Stimulated activated CD4-positive, alpha-beta T cell treated with anti-CD3 and anti-CD28 coated beads, Interleukin-1b, Interleukin-23, amount 100 ng/mL, for 1 hour (primary cell): ENCODE measurements at places on chromosomes 1 and 21.

- no peak for DNase-seq
Measured at GRCh38 chr1:119859647-119860046, 36.7 kb downstream of the ADAM30 start.

DNA sequence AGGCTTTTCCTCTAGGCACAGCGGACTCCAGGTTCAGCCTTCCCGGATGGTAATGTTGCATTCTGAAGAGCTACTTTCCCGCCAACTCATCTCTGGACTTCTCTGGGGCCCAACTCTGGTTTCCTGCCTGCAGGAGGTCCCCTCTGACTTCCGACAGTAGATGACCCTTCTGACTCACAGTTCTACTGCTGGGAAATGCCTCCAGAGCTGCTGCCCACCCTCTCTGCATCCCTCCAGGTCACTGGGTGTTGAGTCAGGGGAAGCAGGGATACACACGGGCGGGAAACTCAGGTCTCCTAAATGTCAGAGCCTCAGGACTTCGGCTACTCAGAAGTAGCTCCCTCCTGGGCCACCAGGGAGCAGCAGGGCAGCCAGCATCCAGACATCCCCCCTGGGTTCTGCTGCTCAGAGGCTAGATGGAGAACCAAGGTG, 2.1 kb upstream of the KIF21B start:
- DNase-seq, result no peak

- DNase-seq, result no peak
Measured at GRCh38 chr1:248359415-248359814, 2.0 kb upstream of the OR2T4 start.

- no peak for DNase-seq
Measured at GRCh38 chr1:23148084-23148483, 20.6 kb downstream of the LUZP1 start.

GRCh38 chr1:29801003-29801402, 564.7 kb downstream of the PTPRU start:
- no peak for DNase-seq

- DNase-seq, result no peak
Measured at GRCh38 chr1:45348966-45349677, 8.9 kb upstream of the MUTYH start.

- DNase-seq, result no peak
Measured at GRCh38 chr1:183070923-183071618, 47.9 kb downstream of the LAMC1 start.

GRCh38 chr1:80607064-80607463, 1193.7 kb upstream of the ADGRL2 start:
- no peak for DNase-seq

DNA sequence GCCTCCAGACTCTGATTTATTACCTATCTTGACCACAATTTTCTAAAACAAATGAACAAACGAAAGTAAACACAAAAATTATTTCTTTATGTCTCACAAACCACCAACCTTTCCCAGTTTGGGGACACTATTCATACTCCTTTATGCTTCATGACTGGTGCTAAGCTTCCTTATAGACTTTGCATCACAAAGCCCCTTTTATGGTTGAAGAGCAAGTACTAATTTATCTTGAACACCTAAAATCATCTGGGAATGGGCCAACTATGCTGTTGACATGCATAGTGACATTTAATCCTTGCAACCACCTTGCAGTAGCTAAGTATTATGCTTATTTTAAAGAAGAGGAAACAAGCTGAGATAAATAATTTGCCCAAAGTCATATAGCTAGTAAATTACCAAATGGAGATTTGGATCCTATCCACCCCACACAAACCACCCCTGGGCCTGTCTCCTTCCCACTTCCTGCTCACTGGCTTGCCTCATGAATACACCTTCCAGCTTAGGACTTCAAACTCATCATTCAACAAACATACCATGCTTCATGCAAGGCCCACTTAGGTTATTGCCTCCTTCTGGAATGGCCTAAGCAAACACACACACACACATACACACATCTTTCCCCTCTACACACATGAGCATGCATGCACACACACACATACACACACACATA, 192.2 kb downstream of the PLPP3 start:
- DNase-seq, result no peak

DNA sequence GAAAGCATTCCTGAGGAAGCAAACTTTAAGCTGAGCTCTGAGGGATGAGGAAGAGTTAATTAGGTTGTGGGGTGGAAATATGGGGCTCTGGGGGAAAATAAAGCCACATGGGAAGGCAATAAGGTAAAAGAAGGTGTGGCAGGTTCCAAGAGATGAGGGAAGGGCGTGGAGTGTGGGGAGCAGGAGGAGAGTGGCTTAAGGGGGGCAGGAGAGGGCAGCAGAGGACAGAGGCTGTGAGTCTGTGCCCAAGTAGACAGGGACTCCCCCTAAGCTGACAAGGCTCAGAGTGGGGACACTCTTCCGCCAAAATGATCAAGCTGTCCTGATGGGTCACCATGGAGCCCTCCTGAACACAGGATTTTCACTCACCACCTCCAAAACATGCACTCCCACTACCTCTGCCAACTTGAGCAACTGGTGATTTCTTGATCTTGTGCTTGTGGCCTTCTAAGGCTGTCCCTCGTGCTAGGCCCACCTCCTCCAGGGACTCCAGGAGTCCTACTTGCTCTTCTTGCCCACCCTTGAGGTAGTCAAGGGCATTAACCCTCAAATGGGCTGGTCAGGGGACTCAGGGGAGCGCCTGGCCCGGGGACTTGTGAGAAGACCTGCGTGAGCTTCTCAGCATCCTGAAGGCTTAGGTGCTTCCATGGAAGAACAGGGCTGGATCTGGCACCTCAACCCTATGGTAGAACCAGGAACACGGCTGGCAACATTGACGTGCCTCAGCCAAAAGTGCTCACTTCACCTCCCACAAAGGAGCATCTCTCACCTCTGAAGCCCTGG, 23.4 kb downstream of the DMAP1 start:
- no peak for DNase-seq

DNA sequence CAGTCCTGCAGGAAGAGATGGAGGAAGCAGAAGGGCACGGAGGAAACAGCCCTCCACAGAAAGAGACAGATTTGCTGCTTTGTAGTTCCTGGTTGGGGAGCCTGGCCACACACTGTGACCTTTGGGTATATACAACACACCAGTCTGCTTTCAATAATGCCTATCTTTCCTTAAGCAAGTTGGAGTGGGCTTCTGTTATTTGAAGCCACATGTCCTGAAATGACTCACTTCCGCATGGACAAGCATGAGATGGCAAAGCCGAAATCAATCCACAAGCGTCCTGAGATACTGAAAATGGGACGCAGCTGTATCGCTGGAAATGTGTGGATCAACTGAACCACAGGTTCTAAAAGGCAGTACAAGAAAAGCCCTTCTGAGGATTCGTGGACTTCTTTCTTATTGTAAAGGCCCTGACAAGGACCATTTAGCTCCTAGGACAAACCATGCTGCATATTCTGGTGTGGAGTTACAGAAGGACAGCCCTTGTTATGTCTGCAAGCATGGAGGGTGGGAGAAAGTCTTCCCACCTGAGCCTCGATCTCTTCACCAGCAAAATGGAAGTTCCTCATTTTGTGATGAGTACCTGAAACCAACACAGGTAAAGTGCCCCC, 22.7 kb upstream of the FHAD1 start:
- no peak for DNase-seq

DNA sequence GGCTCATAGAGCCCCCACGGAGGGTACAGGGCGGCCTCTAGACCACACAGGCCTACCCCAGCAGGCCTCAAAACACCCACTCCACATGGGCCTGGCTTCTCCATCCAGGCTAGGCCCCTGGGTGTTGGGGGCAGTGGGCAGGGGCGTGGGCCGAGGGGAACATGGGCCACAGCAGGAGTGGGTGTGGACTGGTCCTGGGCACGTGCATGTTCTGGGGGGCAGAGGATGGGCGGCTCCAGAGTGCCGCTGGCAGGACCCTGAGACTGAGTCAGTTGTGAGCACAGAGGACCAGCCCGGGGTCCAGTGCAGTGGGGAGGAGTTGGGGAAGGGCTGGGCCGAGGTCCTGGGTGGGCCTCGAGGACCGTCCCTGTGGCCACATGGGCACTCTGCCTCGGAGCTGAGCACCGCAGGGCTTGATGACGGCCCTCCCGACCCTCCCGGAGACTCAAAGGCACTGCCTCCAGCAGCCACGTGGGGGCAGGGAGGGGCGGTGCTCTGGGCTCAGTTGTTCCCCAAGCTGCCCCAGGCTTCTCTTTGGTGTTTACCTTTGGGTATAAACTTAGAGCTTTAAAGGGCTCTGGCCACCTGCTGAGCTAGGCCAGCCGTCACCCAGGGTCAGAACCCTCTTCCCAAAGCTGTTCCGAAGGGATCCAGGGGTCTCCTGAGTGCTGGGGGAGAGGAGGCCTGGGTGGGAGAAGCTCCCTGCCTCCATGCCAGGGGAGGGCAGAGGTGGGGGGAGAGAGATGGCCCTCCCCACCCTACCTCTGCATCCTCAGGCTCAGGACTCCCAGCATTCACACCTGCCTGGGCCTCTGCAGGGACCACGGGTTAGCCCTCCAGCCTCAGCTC, 79.9 kb downstream of the MORN1 start:
- no peak for DNase-seq

- DNase-seq, result no peak
Measured at GRCh38 chr1:198141668-198142351, 15.0 kb upstream of the NEK7 start.

- DNase-seq, result no peak
Measured at GRCh38 chr1:67372898-67373297, 57.3 kb downstream of the SERBP1 start.

DNA sequence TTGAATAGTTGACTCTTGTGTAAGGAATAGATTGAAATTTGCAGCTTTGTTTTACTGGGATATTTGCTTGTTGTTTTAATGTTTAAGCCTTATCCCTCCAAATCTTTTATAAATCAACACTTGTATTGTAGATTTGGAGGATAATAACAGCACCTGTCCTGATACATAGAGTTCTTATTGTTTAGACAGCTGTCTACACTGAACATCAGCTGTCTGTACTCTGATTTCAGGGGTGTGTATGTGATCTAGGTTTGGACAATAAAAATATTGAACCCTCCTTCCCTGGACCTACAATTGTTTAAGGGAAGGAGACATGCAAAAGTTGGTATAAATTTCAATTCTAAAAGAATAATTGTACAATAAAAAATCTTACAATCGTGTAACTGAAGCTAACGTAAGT, 48.3 kb upstream of the DPH5 start:
- DNase-seq, result no peak

DNA sequence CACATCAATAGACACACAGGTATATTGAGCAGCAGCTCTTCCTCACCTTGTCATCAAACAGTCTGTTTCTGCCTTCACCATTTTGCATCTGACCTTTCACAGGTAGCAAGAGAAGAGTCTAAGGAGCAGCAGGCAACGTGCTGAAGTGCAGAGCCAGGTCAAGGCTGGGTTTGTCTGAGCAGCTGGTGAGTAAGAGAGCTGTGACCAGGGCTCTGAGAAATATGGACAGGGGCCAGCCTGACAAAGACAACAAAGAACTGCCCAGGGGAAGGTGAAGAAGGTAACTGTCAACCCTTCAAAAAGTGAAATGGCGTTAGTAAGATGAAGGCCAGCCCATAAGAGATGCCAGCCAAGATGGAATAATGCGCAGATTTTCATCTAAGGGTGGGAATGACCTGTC, 58.9 kb upstream of the LRRC8D start:
- DNase-seq, result no peak

DNA sequence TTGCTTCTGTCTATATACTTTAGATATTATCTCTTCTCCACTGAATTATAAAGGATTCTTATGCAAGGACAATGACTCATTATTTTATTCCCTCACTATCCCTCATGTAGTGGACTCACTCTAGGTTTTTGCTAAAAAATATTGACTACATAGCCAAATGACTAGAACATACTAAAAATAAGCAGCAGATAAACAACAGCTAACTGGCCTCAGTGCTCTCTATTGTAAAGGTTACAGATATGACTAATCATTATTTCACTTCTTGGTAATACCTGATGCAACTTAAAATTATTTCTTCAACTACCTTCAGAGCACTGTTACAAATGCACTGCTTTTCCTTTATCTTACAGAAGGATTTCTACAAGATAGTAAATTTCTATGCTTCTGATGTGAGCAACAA, 147.6 kb upstream of the DEPDC1 start:
- DNase-seq, result no peak

DNA sequence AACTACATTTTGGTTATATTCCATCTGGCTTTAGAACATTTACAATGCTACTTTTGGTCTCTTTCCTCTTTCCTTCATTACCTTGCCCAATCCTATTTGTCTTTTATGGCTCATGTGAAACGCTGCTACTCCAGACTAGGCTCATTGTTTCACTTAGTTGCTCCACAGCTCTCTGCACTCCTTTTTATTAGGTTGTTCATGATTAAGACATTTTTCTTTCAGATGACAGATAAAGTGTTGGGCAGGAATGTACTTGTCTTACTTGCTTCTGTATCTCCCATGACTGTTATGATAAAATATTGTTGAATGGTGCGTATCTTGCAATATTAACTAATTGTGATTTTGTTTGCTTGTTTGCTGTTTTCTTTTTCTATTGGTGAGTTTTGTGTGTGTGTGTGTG, 1532.3 kb downstream of the KCNT2 start:
- no peak for DNase-seq

DNA sequence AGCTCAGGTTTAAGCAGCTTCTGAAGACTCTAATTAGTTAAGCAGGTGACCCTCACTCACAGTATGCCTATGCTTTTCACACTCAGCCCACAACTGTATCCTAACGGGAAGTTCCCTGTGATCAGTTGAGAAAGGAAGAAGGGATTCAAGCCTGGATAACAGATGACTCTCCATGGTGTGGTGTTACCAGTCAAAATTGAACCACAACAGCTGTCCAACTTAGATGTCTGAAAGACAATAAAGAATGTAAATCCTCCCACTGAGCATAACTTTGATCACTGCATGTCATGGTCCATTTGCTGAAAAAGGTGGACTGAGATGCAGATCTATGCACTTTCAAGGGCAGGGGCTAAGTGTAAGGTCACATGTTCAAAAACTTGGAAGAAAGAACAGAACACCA, 32.3 kb upstream of the DIPK1A start:
- DNase-seq, result no peak

DNA sequence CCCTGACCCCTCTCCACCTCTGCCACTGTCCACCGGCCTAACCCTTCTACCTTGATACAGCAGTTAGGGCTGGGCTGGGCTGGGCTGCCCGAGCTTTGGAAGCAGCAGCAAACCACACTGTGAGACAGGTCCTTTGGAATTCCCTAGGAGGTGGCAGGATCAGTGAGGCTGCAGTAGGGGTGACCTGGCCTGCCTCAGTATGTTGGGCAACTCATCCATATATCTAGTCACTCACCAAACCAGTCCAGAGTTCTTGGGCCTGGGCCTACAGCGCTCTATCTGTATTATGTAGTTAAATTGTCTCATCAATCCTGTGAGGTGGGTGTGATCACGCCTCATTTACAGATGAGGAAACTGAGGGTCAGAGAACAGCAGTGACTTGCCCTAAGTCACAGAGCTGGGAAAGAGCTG, 13.3 kb upstream of the SYNC start:
- no peak for DNase-seq

GRCh38 chr1:245804696-245805095, 649.9 kb downstream of the KIF26B start:
- no peak for DNase-seq
